ENCODE measurements at places on chromosomes 2 and 18.

GRCh38 chr2:46829231-46829995, 86.2 kb downstream of the MCFD2 start:
- DNase-seq: no peak

GRCh38 chr2:230748087-230748486, 35.4 kb downstream of the CAB39 start:
- DNase-seq: no peak

DNA sequence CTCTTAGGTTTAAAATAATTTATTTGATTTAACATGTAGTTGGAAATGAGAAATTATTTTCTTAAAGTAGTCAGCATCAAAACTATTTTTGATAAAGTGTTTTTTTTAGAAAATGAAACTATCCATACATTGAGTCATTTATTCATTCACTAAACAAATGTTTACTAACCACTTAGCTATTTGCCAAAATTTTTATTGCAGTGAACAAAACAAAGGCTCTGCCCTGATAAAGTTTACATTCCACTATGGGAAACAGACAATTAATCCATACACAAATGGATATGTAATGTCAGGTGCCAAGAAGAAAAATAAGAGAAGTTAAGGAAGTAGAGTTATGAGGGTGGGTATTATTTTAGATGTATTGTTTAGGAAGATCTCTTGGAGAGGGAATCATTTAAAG, 19.1 kb upstream of the CCDC178 start:
- no peak for DNase-seq

GRCh38 chr2:124609667-124610066, 584.6 kb downstream of the CNTNAP5 start:
- DNase-seq: no peak

DNA sequence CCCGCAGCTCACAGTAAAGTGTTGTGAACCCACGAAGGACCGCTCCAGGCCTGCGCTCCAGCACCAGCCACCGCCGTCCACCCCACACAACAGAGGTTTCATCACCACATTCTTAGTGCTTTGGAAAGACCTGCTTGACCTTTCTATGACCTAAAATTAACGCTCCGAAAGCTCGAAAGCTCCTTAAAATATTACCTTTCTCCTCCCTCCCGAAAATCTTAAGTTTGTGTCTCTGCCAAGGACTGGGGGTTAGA, 149.2 kb downstream of the TWIST2 start:
- DNase-seq: no peak

DNA sequence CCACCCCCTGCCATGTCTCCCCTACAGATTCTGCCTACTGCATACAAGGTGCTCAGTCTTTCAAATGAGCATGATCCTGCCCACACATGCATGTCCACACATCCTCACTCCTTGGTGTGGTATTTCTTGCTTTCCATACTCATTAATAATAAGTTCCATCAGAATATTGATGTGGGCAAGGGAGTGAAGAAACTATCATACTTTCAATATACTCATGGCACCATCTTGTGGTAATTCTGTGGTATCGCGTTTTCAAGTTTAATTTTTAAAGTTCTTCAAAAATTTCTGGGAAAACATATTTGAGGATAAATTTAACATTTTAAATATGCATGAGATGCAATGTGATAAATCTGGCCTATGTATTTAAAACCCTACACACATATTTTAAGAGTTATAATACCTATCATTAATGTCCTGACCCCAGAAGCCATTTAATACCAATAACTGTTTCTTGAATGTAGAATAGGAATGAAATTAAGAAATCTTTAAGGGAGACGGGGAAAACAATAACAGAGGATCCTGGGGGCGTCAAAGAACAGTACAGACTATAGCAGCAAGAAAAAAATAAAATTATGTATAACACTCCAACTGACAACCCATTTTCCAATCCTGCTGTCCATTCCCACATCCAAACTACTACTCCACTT, 110.1 kb downstream of the ZNF385B start:
- no peak for DNase-seq

GRCh38 chr2:235511187-235511661, 17.4 kb downstream of the AGAP1 start:
- DNase-seq: no peak

DNA sequence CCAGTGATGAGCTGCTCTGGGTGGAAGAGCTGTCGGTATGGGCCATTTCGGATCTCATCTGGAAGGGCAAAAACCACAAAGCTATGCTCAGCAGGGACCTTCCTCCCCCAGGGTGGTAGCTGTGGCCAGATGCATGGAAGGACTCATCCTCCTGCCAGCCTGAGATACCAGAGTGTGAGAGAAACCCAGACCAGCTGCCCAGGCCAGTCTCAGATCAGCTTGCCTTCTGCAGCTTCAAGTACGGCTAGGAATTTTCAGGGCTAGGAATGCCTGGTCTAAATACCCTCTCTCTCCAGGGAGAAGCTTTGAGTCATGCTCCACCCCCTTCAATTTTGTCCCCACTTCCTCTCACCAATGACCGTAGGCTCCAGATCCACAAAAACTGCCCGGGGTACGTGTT, 1.4 kb upstream of the TUBA4B start:
- DNase-seq: no peak
